Stimulated activated CD4-positive, alpha-beta T cell treated with anti-CD3 and anti-CD28 coated beads, Interleukin-1b, Interleukin-23, amount 100 ng/mL, for 1 hour (primary cell): ENCODE measurements at places on chromosomes 3 and 15.

DNA sequence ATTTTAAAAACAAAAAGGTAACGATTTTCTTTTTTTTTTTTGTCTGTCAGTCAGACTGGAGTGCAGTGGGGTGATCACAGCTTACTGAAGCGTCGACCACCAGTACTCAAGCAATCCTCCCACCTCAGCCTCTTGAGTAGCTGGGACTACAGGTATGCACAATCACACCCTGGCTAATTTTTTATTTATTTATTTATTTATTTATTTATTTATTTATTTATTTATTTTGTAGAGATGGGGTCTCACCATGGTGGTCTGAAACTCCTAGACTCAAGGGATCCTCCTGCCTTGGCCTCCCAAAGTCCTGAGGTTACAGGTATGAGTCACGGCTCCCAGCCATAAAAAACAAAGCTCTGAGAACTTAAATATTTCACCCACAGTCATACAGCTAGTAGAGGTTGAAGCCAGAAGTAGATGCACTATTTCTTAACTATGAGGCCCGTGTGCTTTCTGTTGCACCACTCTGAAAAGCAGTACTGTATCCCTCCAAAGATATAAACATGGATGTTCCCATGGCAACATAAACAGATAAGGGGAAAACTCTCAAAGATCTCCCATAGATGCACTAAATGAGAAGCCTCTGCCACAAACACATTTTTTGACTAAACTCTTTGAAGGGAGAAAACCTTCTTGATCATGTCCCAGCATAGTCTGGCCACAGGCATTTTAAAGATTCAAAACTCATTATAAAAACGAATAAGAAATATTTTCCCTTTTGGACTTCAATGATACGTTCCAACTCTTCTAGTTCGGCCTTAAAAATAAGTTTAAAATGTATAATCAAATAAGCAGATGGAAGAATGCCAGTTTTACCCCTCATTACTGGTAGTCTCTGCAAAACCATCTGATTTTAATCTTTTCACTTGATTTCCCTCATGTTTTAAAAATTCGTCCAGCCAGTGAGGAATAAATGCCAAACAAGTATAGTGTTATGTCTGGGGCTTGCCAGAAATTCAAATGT lies 162.3 kb upstream of the ARHGEF26 start:
- DNase-seq: no peak

GRCh38 chr3:178350763-178351162 lies 185.5 kb upstream of the KCNMB2 start:
- DNase-seq: no peak

DNA sequence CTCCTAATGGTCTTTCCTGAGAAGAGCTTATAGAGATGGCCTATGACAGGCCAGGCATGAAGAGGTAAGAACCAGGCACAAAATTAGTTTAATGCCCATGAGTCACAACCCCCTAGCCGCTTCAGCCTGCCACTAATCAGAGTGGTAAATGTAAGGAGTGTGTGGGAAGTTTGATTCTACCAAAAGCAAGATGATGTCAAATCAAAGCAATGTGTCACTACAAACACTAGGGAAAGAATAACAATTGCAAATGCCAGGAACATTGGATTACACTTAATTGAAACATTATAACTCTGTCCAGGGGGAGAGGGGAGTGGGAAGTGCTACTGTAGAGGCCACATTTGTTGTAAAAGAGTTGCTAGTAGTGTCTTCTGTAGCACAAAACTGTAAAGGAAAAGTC lies 596.6 kb upstream of the AGTR1 start:
- DNase-seq: no peak

DNA sequence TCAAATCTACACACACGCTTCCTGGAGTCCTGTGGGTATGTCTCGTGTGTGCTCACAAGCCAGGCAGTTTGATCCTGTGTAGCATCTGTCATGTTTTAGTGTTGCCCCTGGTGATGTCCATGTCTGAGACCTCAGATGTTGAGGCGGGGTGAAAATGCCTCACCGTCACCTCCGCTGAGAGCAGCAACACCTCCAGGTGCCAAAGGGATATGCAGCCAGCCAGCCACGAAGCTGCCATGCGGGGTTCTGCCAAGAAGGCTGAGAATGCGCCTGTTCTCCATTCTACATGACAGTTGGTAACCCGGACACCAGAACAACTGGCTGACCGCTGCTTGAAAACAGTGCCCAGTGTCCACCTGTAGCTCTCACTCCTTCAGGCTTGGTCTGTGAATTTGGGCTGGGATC lies 253.8 kb downstream of the TLE3 start:
- no peak for DNase-seq

GRCh38 chr3:14118400-14119381 lies 6.0 kb downstream of the CHCHD4 start:
- DNase-seq: no peak

DNA sequence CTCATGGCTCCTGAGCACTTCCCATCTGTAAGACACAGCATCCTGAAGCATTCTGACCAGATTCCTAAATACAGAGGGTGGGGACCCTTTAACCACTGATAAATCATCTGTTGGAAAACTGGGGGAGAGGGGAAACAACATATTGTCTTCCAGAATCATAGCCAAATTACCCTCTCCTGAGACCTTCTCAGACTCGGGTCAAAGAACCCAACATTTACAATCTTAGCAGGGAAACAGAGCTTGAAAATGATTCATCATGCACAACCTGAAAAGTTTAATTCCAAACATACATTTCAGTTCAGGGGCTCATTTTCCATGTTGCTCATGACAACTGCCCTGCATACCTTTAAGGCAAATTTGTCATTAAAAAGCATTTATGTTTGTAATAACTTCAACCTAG lies 48.5 kb upstream of the TSPAN3 start:
- no peak for DNase-seq

- DNase-seq: no peak
These were observed 36.4 kb downstream of the SEC22C start for GRCh38 chr3:42545284-42545900.

GRCh38 chr3:171049861-171050444 lies 23.4 kb upstream of the SLC2A2 start:
- no peak for DNase-seq

GRCh38 chr15:41323611-41324010 lies 8.8 kb downstream of the OIP5 start:
- DNase-seq: no peak

DNA sequence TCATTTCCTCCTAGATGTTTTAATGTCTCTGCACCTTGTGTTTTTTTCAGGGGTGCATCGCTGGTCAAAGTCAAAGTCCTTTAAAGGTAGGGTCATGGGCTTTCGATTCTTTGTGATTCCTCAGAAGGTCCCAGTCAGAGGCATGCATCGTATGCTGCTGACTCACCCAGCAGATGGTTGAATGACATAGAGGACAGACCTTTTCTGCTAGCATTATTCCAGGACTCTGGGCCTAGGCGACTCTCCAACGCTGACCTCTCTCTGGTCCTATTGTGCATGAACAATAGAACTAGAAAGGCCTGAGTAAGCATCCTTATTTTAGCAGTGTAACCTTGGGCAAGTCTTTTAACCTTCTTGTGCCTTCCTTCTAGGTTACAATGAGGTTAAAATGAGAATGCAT lies 75.9 kb downstream of the DGKG start:
- DNase-seq: no peak

DNA sequence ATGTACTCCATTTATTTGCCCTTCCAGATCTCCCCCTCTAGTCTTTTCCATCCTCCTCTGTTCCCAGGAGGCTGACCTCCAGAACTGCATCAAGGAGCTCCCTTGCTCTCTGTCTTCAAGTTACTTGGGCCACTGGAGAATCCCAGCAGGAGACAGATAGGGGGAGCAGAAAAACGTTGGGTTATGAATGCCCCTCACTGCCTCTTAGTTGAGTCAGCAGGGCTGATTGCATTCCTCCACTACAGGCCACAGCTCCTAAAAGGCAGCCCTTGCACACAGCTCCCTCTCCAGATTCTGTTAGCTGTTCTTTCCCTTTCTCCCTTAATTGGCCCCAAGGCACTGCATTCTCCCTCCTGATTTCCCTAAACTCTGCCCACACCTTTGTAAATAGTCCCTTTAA lies 12.4 kb upstream of the CEP152 start:
- no peak for DNase-seq

DNA sequence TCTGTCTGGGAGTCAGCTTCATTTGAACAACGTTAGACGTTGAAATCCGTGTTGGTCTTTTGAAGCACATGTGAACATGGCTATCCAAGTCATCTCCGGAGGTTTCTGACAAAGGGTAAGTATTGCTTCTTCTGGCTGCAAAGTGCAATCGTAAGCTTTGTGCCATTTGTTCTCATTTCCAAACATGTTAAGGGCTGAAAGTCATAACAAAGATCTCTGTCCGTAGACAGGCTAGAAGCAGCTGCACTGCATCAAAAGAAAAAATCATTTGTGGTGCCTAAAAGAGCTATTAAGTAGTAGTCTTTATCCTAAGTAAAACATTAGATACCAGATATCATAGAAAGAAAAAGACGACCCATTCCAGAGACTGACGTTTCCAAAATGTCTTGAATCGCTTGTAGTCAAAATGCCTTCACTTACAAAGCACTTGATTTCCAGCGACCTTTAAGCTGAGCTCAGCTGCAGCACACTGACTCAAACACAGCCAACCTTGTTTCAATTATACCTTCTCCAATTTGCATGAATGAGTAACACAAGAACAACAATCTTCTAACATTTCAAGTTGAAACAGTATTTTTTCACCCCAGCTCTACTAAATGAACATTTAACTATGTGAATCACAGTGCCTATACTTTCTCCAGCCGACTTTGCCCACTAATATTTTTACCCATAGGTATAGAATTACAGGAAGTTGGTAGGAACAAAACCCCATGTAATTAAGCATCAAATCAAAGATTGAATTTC lies 76.6 kb downstream of the NEDD4 start:
- no peak for DNase-seq

DNA sequence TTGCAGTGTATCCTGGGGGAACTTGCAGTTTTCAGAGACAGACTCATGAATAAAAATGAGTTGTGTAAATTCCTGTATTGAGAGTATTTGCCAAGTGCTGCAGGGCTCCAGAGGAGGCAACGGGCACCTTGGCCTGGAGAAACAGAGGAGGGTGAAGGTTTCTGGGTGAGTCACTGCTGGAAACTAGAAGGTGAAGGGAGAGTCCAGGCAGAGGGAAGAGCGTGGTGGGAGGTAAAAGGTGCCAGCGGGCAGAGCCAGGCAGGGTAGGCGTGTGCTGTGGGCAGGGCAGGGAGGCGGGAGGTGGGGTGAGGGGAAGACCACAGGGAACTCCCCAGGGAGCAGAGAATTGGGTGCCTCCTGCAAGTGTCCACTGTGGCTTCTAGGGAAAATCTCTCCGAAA lies 120.8 kb downstream of the SLCO3A1 start:
- no peak for DNase-seq

- no peak for DNase-seq
These were observed 2.8 kb upstream of the FILIP1L start for GRCh38 chr3:100117093-100117492.

DNA sequence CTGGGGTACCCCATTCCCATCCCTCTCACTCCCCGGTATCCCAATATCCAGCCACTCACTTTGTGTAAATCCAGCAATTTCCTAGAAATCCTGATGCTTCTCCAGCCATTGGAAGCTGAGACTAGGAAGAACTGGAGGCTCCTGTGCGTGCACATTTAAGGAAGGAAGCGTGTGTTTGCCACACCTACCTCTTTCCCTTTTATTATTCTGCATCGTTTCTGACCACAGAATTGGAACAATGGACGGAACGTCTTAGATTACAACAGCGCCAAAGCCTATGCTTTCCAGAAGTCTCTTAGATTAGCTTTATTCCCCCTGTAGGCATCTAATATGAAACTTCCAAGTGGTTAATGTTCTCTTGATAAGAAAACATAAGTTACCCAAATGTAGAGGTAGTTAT lies 234.8 kb upstream of the TRIM42 start:
- DNase-seq: no peak

GRCh38 chr3:48934333-48934991 lies 15.8 kb downstream of the ARIH2 start:
- DNase-seq: no peak

GRCh38 chr3:121654493-121655385 lies 6.0 kb downstream of the HCLS1 start:
- no peak for DNase-seq

GRCh38 chr3:172635588-172635987 lies 75.3 kb downstream of the NCEH1 start:
- no peak for DNase-seq

DNA sequence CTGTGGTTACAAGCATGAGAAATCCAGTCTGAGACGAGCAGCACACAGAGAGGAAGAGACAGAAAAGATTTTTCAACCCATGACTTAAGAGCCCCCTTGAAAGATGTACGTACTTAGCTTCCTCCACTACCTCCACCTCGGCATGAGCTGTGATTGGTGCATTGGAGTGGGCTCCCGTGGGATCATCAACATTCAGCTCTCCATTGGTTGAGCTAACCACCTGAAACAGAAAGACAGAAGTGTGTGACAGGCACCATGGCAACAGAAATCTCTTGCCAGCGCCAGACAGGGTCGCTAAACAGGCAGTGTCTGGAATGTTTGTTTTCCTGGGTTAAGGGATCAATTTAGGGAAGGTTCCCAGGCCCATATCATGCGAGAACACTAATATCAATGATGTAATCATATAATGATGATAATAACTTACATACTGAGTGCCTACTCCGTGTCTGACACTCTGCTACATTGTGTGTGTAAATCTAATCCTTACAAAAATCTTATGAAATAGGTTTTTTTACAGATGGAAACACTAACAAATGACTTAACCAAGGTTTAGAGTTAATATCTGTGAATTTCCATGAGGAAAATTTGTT lies 17.5 kb upstream of the PPIB start:
- DNase-seq: no peak

- no peak for DNase-seq
These were observed 7.9 kb upstream of the DNAJC17 start for GRCh38 chr15:40815042-40815698.

DNA sequence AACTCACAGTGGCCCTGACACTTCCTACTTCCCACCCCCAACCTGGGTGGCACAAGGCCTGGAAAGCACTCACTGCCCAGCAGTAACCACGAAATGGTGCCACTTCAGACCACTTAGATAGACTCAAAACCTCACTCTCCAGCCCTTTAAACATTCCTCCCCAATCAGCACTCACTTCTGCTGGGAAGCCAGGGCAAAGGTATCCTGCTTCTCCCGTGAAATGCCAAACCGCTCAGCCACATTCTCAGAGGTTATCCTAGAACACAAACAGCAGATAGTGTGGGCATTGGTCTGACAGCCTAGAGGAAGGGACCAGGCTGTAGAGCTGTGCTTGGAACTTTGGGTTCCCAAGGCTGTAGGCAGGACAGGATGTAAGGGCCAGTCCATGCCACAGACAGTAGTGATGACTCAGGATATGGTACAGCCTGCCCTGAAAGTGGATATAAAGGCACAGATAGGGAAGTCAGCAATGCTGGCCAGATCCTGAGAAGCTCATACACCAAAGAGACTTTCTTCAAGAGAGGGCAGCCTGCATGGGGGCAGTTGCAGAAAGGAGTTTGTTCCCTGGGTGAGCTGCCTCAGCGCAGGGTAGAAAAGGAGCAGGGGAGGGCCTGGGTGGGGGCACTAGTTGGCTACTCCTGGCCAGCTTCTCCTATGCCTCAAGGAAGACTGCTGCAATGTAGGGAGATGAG lies 9.2 kb downstream of the ACAA1 start:
- no peak for DNase-seq
